Ureter (tissue), 1 donor: ENCODE measurements at places on chromosomes 5 and 9. TPM values are rescaled to one million over a fixed set of nuclear protein-coding genes. Genes with fewer than 3 reads are reported as not detected.

The CATSPER3 gene
- 0.99 TPM for total RNA-seq

The ZNF483 gene
- 19.1 TPM for total RNA-seq

DNA sequence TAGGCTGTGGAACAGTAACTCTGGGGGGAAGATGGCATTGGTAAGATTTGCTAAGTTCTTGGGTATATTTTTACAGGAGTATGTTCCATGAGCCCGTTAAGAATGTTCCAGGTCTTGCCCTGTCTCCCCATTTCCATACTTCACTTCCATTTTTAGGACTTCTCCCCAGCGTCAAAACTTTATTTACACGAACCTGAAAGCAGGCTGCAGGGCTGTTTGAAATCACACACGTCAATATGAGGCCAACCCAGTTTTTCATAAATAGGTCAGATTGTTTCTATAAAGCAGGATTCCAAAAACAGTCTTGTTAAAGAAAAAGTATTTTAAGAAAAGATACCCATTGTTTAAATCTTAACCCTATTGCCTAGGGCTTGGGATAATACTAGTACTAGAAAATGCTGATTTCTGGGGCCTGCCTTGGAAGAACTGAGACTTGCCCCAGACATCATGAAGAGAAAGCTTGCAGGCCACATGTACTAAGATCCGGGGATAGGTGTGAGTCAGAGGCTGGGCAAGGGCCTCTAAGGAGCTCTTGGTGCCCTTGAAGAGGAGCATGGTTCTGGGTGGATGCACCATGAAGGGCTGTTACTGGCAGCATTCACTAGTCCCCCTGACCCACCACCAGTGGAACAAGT lies 24.2 kb downstream of the TRIO start:
- DNase-seq: no peak

- no peak for DNase-seq
Measured at GRCh38 chr5:178352035-178352349, 119.4 kb upstream of the PHYKPL start.

DNA sequence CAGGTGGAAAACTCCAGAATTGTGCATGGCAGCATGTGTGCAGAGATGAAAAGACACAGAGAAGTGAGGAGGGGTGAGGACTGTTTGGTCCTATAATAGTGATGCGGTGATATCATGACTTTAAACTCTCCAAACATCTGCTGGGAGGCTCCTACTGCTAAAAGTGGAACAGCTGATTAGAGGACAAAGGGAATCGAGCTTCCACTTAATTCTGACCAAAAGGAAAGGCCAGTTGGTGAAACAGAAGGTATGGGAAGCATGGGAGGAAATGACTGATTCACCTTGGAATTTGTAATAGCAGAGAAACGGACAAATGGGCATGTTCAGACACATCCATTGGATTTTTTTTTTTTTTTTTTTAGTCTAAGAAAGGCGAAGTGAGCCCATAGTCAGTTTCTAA lies 67.5 kb upstream of the MAMDC2 start:
- DNase-seq: no peak

DNA sequence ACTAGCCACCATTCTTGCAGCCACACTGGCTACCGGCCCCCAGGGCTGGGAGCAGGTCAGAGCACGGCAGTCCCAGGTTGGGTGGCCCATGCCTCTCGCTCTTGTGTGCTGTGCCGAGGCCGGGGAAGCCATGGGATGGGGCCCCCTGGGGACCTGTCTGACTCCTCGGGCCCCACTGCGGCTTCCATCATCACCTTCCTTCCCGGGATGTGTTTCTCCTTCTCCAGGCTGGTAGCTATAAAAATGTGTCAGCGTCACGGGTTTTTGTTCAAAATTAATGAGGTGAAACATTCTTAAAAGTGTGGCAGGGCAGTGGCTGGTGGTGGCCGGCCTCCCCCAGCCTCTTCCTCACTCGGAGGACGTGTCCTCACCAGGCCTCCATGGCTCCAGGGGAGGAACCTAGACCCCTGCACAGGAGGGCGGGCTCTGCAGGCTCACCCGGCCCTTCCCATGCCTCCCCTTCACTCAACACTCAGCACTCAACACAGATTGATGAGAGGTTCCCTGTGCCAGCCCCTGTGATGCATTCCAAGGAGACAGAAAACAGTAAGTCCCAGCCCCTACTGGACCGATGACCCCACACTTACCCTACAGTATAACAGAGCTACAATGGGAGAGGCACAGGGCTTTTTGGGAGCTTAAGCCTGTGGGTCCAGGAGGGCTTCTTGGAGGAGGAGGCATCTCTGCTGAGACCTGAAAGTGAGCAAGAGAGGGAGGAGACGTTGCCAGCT lies 43.2 kb downstream of the PTGES start:
- DNase-seq: no peak
